ENCODE measurements at places on chromosomes 1 and 21. TPM values are rescaled to one million over a fixed set of nuclear protein-coding genes. Genes with fewer than 3 reads are reported as not detected.

Gene MTARC1
- total RNA-seq: 10.8 TPM

- DNase-seq: no peak
- H3K36me3 ChIP-seq: no peaks in the 10 kb centered on the region
- no peak overlapping the region for H3K27ac ChIP-seq
Measured at GRCh38 chr1:180241716-180242544, 11.9 kb downstream of the LHX4 start.

GRCh38 chr1:78061825-78062523 lies 16.2 kb downstream of the GIPC2 start:
- no peak overlapping the region for H3K27ac ChIP-seq
- H3K27me3 ChIP-seq: peaks cover 39% of the 10 kb centered on the region
- no peak overlapping the region for H3K4me3 ChIP-seq
- DNase-seq: no peak

Gene LCA5L
- 0.86 TPM for total RNA-seq

Gene SRRM1
- total RNA-seq: 206 TPM

DNA sequence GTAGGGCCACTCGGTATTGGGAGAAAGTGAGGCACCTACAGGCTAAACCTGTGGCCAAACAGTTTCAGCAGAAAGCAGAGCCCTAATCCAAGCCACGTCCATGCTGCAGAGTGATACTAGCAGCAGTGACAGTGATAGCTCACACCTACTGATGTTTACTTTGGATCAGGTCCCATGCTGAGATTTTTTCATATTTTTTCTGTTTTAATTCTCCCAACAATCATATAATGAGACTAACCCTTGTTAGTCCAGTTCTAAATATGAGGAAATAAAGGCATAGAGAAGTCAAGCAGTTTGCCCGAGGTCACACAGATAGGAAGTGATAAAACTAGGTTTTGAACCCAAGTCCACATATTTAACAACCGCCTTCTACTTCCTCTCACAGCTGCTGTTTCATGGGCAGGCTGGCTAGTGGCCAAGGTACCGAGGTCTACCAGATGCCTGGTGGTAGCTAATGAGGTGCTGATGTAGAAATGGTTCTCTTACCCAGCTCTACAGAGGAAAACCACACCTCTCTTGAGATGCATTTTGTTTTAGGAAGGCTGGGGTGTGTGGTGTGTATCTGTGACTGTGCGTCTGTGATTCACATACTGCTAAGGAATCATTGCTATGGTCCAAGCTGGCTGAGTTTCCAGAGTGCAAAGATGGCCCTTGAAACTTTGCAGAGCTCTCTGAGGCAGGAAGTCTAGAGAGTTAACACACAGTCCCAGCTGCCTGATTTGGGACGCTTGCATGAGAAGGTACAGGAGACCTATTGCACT lies 80.3 kb upstream of the ARTN start:
- H3K27me3 ChIP-seq: no peaks in the 10 kb centered on the region
- no peak for DNase-seq
- H3K4me3 ChIP-seq: no peak overlapping the region
- H3K4me1 ChIP-seq: peaks cover 7% of the 10 kb centered on the region
- H3K27ac ChIP-seq: no peak overlapping the region

Gene MX1
- 42.4 TPM for total RNA-seq

DNA sequence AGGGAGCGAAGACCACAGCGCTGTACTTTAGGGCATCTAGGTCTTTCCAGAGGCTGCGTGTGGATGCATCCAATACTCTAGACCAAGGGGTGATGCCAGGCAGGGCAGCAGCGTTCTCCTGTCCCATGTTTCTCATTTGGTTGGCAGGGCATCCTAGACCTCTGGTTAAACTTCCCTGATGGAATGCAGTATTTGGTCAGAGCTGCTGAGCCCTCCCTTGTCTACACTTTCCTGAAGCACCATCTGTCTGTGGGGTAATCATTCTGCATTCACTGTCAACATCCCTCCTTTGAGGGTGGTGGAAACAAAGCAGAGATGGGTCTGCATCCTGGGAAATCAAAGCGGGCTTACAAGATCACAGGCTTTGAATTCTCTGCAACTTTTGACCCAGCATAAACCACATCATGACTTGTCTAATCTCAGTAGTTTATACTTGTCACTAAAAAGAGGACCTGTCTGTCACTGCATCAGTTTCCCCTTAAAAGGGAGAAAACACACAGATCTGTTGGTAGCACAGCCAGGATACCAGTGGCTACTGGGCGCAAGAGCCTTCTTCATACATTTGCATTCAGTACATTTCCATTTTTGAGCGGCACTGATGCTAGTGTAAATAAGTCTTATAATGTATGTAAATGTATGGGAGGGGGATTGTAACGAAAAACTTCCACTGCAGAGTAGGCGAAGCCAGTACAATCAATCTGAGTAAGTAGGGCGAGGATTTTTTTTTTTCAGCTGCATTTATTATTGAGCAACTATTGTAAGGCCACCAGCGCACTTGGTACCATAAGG lies 106.3 kb downstream of the GALNT2 start:
- H3K36me3 ChIP-seq: peaks cover 3% of the 10 kb centered on the region
- H3K27ac ChIP-seq: no peak overlapping the region
- H3K4me1 ChIP-seq: peaks cover 3% of the 10 kb centered on the region
- no peaks in the 10 kb centered on the region for H3K27me3 ChIP-seq

- no peak for DNase-seq
- no peaks in the 10 kb centered on the region for H3K4me1 ChIP-seq
- no peak overlapping the region for H3K4me3 ChIP-seq
- no peaks in the 10 kb centered on the region for H3K27me3 ChIP-seq
- no peak overlapping the region for H3K27ac ChIP-seq
Measured at GRCh38 chr1:39544327-39544726, 32.3 kb downstream of the PABPC4 start.

- DNase-seq: no peak
- H3K27ac ChIP-seq: no peak overlapping the region
- peaks cover 22% of the 10 kb centered on the region for H3K4me1 ChIP-seq
- H3K4me3 ChIP-seq: no peak overlapping the region
- no peaks in the 10 kb centered on the region for H3K27me3 ChIP-seq
Measured at GRCh38 chr1:54415991-54416390, 9.8 kb upstream of the SSBP3 start.

DNA sequence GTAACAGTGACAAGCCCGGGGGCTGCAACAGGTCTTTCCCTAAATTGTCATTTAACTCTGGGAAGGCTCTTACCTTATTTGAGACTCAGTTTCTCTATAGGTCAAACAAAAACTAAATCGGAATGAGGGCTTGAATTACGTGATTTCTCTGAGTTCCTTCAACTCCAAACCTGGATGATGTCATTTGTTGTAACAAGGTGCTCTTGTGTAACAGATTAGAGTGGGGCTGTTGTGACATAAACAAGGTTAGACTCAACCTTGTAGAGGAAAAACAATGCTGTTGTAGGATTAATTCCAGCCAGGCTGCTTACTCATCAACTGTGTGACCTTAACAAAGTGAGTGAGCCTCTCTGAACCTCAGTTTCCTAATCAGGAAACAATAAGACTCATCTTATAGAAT lies 74.4 kb downstream of the SUSD4 start:
- no peak overlapping the region for H3K27ac ChIP-seq
- no peak overlapping the region for H3K4me3 ChIP-seq
- no peak for DNase-seq
- peaks cover 39% of the 10 kb centered on the region for H3K27me3 ChIP-seq

DNA sequence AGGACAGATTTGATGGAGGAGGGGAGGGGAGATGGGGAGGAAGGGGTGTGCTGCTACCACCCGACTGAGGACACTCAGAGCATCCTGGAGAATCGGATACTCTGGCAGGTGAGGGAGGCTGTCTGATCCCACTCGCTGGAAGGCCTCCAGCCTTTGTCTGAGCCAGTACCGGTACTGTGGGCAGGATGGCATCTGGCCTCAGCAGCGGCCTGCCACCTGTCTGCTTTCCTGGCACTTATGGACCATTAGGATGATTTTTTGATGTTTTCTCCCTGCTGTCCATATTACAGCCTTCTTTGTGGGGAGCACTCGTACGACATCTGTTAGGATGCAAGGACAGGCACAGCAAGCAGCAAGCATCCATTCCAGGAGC lies 11.5 kb downstream of the ATP2B4 start:
- no peaks in the 10 kb centered on the region for H3K27me3 ChIP-seq
- peaks cover 34% of the 10 kb centered on the region for H3K4me1 ChIP-seq
- H3K4me3 ChIP-seq: no peak overlapping the region
- H3K27ac ChIP-seq: peak overlapping the region; percentile 39
- peaks cover 29% of the 10 kb centered on the region for H3K36me3 ChIP-seq

DNA sequence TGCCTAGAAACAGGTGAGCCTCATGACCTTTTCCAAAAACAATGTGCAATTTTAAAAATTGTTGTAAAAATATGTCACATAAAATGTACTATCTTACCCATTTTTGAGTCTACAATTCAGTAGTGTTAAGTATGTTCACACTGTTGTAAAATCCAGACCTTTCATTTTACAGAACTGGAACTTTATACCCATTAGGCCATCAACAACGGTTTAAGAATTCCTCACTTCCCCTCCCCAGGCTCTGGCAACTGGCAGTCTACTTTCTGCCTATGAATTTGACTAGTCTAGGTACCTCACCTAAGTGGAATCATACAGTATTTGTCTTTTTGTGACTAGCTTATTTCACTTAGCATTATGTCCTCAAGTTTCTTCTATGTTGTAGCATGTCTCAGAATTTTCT lies 8.6 kb downstream of the CTSE start:
- no peaks in the 10 kb centered on the region for H3K36me3 ChIP-seq
- no peak overlapping the region for H3K27ac ChIP-seq
- H3K4me3 ChIP-seq: no peak overlapping the region
- DNase-seq: no peak

All from mesothelial cell of epicardium (in vitro differentiated cells).